ENCODE measurements at places on chromosomes 7 and 10.

DNA sequence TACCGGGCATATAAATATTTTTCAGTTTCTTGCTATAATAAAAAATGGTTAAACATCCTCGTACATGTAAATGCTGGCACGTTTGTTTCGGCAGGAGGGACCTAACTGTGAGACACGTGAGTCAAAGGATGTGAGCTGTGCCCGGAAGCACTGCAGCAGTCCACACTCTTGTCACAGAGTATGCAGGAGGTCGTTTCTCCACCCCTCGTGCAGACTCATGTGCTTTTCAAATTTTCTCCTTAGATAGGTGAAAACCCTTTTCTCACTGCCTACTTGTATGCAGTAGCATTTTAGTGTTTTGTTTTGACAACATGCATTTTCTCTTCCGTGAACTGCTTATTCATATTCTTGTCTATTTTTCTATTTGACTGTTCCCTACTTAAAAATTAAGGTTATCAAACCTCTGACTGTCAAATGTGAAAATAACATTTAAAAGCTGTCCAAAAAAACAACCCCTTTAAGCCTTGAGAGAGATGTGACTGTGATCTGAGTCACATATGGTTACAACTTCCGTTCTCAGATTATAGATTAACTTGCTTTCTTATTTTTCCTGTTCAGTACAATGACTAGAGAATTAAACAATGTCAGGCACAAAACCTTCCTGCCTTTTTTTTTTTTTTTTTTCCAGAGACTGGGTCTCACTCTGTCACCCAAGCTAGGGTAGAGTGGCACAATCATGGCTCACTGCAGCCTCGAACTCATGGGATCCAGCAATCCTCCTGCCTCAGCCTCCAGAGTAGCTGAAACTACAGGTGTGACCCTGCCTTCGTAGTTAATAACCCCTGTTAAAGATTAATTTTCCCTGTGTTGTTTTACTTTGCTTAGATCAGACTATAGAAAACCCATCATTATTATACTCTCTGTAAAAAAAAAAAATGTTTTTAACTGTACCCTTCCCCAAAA, 45.1 kb downstream of the DPY19L1 start:
- DNase-seq, result no peak

- DNase-seq, result no peak
Observed at GRCh38 chr7:112056409-112056808, 149.8 kb downstream of the DOCK4 start.

DNA sequence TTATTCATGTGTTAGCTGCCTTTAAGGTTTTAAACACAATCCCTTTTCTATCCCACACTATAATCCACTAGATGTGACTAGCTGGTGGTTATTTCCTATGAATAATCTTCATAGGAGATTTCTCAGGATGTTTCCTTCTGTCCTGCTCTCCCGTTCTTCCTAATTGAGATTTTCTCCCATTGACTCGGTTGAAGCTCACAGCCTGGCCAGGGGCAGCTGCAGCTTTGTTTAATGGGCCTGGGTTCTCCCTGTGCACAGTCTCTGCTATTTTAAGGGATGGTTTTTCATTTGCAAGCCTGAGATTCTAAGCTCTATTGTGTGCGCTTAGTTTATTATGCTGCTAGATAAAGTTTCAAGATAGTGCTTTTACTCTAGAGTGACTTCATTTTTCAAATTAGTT, 283.4 kb upstream of the AOAH start:
- no peak for DNase-seq

DNA sequence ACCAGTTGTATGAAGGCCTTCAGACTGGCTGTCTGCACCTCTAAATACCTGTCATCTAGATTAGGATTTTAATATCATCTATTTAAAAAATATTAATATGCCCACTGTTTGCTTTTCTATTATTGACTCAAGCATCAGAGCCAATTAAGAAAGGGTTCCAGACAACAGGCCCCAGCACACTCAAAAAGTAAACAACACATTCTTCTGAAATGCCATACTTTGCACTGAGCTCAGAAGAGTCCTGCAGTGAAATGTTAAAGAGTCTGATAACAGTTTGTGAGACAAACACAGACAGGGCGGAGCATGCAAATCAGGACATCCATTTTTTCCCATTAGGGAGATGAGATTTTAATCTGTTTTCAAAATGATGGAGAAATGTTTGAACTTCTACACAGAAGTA, 45.9 kb upstream of the KLF6 start:
- DNase-seq, result no peak

GRCh38 chr10:80460399-80461207, 6.5 kb downstream of the TSPAN14 start:
- DNase-seq, result no peak

- DNase-seq, result no peak
Observed at GRCh38 chr10:22651276-22651980, 63.0 kb downstream of the PIP4K2A start.

GRCh38 chr7:100546129-100546925, 7.3 kb downstream of the AGFG2 start:
- DNase-seq, result no peak

DNA sequence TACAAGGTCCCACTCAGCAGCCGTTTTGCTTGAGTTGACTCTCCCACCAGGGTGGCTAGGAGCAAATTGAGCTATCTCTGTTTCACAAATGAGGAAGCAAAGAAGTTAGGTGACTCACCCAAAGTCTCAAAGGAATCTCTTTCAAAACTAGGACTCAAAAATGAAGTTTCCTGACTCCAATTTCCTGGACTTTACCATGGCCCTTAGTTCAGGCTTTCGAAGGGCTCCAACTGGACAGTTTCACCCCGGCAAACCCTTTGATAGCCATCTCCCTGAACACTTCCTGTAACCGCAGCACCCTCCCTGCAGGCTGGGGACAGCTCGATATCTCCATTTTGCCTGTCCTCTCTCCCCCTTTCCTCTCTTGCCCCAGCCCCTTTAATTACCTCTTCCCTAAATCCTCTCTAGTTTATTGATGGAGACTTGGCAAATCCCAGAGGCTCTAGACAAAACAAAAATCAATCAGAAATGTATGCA, 4.7 kb upstream of the AFAP1L2 start:
- DNase-seq, result no peak

DNA sequence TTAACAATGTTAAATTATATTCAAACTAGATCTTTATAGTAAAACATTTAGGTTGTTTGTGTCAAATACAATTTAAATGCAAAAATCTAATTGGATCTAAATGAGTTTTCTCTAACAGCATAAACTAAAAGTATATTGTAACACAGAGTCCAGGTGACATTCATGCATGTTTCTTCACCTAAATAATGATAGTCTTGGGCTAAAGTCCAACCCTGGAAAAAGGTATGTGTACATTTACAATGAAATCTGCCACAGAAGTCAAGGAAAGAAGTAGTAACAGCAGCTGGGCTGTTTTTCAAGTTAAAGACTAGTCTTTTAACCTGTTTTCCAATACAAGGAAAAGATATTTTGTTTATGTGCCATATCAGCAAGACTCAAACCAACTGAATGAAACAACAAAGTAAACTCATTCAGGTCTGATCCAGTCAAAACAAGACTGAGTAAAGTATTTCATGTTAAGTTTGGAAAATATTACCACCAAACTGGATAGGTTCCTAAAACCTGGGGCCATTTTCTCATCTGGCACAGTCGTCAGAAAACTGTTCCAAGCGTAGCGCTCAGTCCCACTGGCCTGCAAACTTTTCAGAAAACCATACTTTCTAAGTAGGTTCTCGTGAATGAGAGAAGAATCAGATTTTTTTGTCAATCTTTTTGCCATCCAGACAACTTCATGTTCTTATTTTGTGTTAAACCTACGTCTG, 349.2 kb downstream of the HGF start:
- DNase-seq, result no peak

DNA sequence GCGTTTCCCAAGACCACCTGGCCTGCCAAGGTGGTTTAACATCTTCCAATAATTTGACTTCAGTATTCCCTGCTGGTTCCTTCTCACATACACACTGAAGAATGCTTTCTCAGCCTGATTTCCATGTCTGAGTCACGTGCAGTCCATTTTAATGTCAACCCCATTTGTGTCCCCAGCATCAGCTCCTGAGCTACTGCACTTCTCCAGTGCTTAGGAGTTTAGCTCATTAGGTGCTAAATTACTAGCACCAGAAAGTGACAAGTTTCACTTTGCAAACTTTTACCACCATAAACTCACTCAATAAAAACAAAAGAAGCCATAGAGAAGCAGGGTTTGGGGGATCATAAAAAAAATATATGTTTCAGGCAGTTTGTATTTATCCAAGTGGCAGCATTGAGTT, 279.3 kb upstream of the SORCS1 start:
- no peak for DNase-seq

GRCh38 chr10:79111427-79111826, 42.7 kb downstream of the ZMIZ1 start:
- DNase-seq, result peak; percentile 33

GRCh38 chr10:78579576-78579975, 489.2 kb upstream of the ZMIZ1 start:
- DNase-seq, result no peak

GRCh38 chr10:83214136-83214535, 925.2 kb upstream of the GHITM start:
- no peak for DNase-seq

DNA sequence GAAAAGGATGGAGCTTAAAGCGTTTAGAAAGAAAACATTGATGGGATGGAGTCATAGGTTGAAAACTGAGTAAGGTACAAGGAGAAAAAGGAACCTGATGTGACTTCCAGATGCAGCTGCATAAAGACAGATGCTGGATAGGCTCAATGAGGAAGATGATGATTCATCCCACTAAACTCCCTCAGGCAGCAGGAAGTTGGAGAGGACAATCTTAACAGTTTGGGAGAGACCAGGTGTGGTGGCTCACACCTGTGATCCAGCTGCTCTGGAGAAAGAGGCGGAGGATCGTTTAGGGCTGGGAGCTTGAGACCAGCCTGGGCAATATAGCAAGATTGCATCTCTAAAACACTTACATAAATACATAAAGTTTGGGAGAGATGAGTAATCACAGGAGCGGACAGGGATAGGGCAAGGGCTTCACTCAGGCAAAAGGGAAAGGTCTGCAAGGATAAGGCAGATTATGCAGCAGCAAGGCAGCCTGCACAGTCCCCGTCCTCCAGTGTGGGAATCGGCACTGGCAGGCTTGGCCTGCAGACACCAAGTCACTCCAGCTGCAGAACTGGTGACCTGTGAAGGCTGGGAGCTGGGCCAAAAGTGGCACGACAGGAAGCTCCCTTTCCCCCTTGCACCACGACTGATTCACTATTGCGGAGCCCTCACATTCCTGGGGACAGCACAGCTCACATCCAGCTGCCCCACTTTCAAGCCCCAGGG, 438.5 kb downstream of the GRID1 start:
- DNase-seq, result no peak

DNA sequence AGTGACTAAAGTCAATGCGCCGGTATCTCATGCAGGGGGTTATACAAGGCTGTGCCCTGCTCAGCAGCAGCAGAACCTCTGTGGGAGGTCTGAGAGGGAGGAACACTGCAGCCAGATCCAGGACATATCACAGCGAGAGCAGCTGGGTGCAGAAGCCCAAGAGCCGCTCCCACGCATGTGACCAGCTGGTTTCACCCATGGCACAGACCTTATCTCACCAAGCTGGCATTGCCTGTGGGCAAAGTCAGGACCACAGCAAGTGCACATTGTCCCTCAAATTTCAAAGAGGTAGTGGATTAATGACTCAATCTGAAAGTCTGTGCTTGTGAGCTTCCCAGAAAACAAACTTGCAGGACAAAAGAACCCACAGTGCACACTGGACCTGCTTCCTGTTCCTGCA, 31.6 kb upstream of the AKR1C1 start:
- DNase-seq, result no peak

DNA sequence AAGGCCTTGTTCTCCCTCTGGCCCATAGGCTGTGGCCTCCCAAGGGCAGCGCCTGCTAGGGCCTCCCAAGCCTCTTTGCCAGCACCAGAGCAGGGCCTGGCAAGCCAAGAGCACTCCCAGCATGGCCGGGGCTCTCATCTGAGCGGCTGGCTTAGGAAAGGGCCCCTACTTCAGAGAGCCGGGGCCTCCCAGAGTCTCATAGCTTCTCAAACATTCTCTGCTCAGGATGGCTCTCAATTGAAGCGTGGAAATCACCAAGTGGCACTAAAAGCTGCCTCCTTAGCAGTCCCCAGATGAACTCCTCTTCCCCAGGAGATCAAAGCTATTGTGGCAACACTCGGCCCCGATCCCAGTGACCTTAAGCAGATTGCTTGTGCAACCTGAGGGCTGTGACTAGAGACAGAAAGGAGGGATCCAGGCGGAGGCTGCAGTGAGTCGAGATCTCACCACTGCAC, 69.4 kb downstream of the FAM53B start:
- no peak for DNase-seq

DNA sequence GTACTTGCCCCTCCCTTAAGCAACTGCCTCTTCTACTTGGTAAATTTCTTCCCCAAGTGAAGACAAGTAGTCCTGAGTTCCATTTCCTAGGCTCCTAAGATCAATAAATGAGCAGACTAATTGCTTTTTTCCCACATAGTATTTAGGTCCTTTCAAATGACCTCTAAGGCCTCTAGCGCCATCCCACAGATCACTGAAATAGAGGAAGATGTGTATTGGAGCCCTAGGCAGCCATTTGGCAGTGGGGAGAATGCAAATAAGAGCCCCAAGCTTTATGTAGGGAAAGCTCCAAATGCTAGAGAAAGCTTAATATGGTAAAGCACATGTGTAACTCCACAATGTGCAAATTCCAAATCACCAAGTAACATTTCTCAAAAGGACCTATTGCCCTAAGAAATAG, 316.5 kb upstream of the PHF14 start:
- DNase-seq, result no peak

DNA sequence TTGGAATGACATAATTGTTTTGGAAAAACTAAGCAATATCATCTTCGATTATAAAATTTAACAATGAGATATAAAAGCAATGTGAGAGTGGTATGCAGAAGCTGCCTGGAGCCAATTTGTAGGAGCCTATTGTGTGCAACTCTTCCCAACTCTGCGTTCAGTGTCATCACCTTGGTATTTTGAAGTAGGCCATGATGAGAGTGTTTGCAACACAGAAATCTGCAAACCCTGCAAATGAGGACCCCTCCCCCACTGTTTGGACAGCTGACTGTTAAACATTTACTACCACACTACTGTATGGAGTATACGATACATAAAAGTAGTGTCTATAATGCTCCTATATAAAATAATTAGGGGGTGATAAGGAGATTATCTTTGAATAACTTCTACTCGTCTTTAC, 531.3 kb downstream of the ATRNL1 start:
- DNase-seq, result no peak
